Head of caudate nucleus (tissue), 42 donors: ENCODE measurements at places on chromosomes 1 and 21.

GRCh38 chr21:32499249-32500055, 85.9 kb downstream of the TCP10L start:
- no peak for DNase-seq

- no peak for DNase-seq
Observed at GRCh38 chr21:45861156-45861870, 120.3 kb upstream of the COL6A1 start.

DNA sequence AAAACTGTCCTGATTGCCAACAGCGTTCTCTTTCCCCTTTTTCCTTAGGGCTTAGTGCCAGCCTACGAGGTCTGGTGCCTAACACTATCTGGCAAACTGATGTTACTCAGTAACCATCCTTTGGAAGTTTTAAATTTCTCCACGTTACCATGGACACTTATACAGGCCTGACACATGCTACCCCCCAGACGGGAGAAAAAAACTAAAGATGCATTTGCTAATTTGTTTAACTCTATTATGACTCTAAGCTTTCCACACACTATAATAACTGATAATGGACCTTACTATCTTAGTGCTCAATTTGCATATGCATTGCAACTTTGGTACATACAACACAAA, 36.8 kb downstream of the CLCA1 start:
- no peak for DNase-seq

GRCh38 chr21:33587792-33588484, 546 bp downstream of the DONSON start:
- DNase-seq, result peak; percentile 57

- no peak for DNase-seq
Observed at GRCh38 chr1:237976331-237976730, 85.6 kb upstream of the ZP4 start.

- DNase-seq, result peak; percentile 15
Observed at GRCh38 chr1:102628109-102628613, 480.2 kb downstream of the COL11A1 start.

GRCh38 chr1:151511636-151512215, 539 bp downstream of the CGN start:
- peak; percentile 48 for DNase-seq

DNA sequence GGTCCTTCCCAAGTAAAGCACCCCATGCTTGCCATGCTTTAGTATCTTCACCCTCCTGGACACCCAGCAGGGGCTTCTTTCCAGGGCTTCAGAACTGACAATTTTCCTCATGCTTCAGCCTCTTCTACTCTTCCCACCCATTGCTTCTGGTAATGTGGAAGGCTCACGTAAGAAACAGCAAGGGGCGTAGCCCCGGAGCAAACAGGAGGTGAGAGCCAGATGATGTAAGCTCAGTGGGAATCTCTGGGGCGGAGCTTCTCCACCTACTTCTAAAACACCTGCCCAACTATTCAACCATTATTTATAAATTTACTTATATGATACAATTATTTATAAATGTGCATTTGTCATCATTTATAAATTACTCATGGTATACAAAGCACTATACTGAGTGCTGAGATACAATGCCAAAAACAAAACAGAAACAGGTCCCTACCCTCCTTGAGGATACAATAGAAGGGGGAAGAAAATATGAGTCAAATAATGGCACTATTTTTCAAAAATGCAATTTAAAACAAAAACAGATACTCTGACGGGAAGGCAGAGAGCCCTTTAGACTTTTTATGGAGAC, 140.1 kb upstream of the CAMK1G start:
- DNase-seq, result no peak

DNA sequence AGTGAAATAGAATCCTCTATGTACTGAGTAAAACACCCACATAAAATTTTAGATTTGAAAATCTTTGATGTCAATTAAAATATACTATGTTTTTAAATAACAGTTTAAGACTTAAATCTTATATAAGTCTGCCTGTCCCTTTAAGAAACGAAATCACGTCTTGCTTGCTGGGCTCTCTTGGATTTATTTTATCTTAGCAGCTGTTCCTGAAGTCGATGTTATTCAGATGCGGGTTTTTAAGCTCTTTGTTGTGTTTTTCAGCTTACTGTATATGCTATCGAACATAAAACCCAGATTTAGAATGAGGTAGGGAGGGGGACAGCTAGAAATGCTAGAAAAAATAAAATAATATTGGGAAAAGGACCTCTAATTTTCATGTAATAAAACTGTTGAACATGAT, 11.1 kb upstream of the SSX2IP start:
- DNase-seq, result no peak

GRCh38 chr1:100461222-100461621, 76.7 kb upstream of the GPR88 start:
- DNase-seq, result no peak

DNA sequence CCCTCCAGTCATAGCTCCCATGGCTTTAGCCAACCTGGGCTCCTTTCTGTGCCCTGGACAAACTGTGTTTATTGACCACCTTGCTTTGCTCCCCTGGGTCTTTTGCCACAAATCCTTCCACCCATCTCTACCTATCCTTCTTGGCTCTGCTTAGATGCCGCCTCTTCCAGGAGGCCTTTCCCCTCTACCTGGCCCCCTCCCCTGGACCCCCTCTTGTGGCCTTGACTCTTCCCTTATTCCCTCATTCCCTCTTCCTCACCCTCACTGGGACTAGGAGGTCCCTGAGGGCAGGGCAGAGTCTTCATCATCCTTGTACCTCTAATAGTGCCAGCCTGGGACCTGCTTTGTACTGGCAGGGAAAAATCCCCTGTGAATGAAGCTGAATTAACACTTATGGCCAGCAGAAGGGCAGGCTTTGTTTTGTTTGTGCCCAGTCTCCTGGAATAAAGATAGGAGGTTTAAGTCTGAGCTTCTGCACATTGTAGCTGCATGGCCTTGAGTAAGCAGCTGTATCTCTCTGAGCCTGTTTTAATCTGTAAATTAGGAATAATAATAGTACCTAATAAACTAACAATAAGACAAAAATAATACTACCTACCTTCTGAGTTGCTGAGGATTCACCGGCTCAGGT, 13.7 kb downstream of the PTPRU start:
- no peak for DNase-seq

DNA sequence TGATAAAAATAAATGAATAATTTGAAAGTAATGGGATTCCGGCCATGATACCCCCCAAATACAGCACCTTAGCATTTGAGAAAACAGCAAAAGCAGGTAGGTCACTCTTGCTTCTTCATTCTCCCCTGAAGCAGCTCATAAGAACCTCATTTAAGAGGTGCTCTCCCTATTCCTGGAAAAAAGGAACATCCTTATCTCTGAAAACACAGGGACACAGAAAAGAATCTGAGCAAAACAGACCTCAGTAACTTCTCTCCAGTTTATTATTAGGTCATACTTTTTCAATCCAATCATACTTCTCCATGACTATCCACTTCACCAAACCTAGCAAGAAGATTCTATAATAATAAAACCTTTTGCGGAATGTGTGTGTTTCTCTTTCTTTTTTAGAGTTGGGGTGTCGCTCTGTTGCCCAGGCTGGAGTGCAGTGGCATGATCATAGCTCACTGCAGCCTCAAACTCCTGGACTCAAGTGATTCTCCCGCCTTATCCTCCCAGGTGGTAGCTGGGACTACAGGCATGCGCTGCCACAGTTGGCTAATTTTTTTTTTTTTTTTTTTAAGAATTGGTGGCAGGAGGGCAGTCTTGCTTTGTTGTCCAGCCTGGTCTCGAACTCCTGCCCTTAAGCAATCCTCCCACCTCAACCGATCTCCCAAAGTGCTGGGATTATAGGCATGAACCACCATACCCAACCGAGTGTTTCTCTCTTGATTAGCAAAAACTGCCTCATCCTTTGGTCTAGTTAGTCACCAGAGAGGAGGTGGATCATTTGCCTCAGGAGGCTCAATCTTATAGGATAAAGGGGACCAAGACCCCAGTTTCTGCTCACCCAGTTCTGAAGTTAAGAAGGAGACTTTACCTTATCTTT, 10.6 kb upstream of the TRIM33 start:
- no peak for DNase-seq

DNA sequence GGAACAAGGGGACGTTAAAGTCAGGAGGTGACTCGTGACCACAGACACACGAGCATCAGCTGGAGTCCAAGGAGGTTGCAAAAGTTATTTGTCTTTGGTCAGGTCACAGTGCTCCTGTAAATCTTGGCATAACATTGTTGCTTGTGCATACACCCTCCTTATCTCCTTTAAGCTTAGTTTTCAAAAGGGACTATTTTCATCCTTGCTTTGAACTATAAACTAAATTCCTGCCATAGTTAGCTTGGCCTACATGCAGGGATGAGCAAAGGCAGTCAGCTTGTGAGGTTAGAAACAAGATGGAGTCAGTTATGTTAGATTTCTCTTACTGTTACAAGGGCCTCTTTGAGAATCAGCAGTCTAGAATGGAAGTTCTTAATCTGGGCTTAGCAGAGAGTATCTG, 28.0 kb upstream of the FASLG start:
- DNase-seq, result no peak

- no peak for DNase-seq
Observed at GRCh38 chr1:31926853-31927660, 11.1 kb downstream of the PTP4A2 start.

- no peak for DNase-seq
Observed at GRCh38 chr1:2631136-2632050, 1.4 kb downstream of the MMEL1 start.

DNA sequence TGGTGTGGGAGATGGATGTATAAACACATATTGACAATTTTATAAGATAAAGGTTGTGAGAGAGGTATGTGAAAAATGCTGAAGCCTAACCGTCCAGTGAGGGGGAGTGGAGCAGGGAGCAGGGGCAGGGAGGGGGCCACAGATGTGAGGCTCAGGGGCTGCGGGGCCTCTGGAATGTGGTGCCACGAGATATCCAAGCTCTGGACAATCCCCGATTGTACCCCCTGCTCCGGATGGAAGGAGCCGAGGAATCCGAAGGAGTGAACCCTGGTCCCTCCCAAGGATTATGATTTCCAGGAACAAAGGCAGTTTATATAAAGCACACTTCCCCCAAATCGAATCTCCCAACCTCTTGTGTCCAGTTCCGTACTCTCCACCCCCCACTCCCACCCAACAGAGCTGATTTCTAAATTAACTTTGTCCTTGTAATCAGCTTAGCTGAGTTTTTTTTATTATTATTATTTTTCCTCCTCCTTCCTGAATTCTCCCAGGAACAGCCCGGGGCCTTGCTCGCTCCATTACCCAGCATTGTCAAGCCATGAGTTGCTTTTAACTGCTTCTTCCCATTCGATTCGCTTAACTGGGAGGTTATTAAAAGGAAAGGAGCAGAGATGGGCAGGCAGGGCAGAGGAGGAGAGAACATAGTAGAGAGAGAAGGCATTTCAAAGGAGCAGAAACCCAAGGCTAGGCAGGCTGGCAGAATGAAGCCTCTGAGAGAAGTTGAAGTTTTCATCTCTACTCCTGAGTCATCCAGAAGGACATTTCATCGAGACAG, 9.4 kb downstream of the KIRREL1 start:
- DNase-seq, result no peak

DNA sequence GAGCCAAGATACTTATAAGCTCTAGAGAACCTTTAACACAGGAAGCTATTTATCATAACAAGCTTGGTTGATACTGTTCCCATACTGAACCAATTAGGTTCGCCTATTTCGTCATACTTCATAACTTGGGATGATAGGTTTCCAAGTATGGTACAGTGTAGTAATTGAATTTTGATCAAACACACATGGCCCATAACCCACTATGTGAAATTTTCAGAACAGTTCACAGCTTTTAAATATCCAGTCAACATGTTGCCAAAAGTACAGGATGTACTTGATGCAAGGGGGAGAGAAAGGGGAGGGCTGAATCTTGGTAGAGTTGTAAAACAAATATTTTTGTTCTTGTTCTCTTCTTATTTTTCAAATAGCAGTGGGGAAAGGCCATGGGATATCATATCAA, 86.6 kb downstream of the TM2D1 start:
- no peak for DNase-seq

- DNase-seq, result no peak
Observed at GRCh38 chr1:3787745-3788605, 8.3 kb downstream of the LRRC47 start.

GRCh38 chr1:226731257-226731893, 7.7 kb downstream of the ITPKB start:
- DNase-seq, result no peak

GRCh38 chr1:148317288-148317985, 165.4 kb upstream of the NBPF11 start:
- DNase-seq, result no peak

GRCh38 chr1:233982827-233983518, 78.5 kb downstream of the SLC35F3 start:
- DNase-seq, result no peak

DNA sequence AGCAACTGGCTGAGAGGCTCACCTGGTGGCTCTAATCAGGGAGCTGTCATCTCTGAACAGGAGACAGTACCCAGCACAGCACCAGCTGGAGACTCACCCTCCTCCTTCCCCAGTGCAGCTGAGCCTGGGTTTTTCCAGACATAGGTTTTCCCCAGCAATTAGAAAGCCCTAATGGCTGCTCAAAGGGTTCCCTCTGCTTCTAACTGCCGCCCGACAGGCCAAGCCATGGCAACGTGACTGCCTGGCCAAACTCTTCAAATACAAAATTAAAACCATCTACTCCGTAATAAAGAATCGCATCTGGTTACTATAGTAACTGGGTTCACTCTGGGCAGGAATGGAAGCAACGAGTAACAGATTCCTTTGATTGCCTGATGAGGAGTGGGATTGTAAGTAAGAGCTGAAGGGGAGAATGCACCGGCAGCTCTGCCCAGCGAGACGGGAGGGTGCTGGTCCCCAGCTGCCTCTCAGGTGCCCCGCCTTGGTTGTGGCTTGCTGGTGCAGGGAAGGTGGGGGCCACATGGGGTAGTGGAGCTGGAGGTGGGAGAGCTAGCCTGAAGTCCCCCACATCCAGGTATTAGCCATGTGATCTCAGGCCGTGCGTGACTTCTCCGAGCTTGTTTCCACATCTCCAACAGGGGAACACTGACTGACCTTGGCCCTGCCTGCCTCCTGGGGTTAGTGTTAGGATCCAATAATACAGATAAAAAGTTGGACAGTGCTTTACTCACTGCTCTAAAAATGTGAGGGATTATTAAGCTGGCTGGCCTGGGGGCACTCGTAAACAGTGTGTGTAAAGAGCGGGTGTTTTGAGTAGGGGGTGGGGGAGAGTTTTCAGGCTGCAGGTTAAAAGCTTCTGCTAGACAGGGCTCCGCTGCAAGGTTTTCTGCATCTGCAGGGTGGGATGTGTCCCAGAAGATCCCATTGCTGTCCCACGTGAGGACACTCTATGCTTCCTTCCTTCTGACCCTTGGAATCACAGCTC, 94.2 kb downstream of the KCNN3 start:
- DNase-seq, result no peak

- no peak for DNase-seq
Observed at GRCh38 chr1:105122041-105122440, 1372.3 kb downstream of the AMY1C start.

DNA sequence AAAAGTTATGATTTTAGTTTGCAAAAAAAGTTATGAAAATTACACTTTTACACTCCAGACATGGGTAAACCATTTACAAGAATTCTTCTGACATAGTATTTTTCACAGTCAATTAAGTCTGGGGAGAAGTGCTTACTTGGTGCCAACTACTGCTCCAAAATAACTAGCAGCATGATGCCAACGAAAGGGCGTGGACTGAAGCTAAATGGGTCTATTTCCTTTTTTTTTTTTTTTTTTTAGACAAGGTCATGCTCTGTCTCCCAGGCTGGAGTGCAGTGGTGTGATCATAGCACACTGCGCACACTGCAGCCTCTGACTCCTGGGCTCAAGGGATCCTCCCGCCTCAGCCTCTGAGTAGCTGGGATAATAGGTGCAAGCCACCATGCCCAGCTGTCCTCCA, 43.2 kb downstream of the FMO4 start:
- no peak for DNase-seq
